Activated CD8-positive, alpha-beta T cell treated with anti-CD3 and anti-CD28 coated beads for 36 hours (primary cell): ENCODE measurements at places on chromosomes 6 and 20. TPM values are rescaled to one million over a fixed set of nuclear protein-coding genes. Genes with fewer than 3 reads are reported as not detected.

RFX6 gene
- not detected for total RNA-seq

TCF15 gene
- total RNA-seq = not detected

SLC52A3 gene
- not detected for total RNA-seq

SYNDIG1 gene
- not detected for total RNA-seq

MTFR2 gene
- total RNA-seq = 20.9 TPM

WFDC10B gene
- not detected for total RNA-seq

MDFI gene
- total RNA-seq = not detected

ARFGEF3 gene
- total RNA-seq = 1.8 TPM

RAD21L1 gene
- total RNA-seq = 0.25 TPM

SLC25A27 gene
- total RNA-seq = 0.70 TPM

GPR6 gene
- not detected for total RNA-seq

HTR1B gene
- total RNA-seq = not detected

EEF1A2 gene
- 2.2 TPM for total RNA-seq

C20orf204 gene
- 2.8 TPM for total RNA-seq

NRSN1 gene
- not detected for total RNA-seq

UBD gene
- 0.67 TPM for total RNA-seq

DEFB124 gene
- total RNA-seq = not detected

HMGA1 gene
- 683 TPM for total RNA-seq

HECA gene
- 45.4 TPM for total RNA-seq

PHACTR1 gene
- 0.11 TPM for total RNA-seq

MDN1 gene
- 69.0 TPM for total RNA-seq

CRYBG1 gene
- 21.1 TPM for total RNA-seq

HSPA1L gene
- 1.7 TPM for total RNA-seq

PTPRK gene
- total RNA-seq = 8.9 TPM

C4A gene
- total RNA-seq = 2.8 TPM

TGM3 gene
- not detected for total RNA-seq

OR2J3 gene
- total RNA-seq = not detected

KIF6 gene
- total RNA-seq = 0.13 TPM

GPR63 gene
- total RNA-seq = 0.92 TPM

APOM gene
- total RNA-seq = 4.4 TPM

MEI4 gene
- not detected for total RNA-seq

WASF1 gene
- 4.6 TPM for total RNA-seq

C20orf141 gene
- total RNA-seq = not detected

NR2E1 gene
- not detected for total RNA-seq

DUSP15 gene
- total RNA-seq = not detected

GLP1R gene
- 0.81 TPM for total RNA-seq

FHL5 gene
- not detected for total RNA-seq

ITPA gene
- 56.3 TPM for total RNA-seq

MCHR2 gene
- total RNA-seq = not detected

CSE1L gene
- 115 TPM for total RNA-seq

SPATA25 gene
- total RNA-seq = 0.58 TPM

ADGB gene
- not detected for total RNA-seq

RWDD2A gene
- 1.6 TPM for total RNA-seq

DEFB110 gene
- not detected for total RNA-seq

CD40 gene
- 3.3 TPM for total RNA-seq

ABHD16B gene
- total RNA-seq = not detected

CLPSL2 gene
- not detected for total RNA-seq
